ENCODE measurements at places on chromosomes 1 and 21.

DNA sequence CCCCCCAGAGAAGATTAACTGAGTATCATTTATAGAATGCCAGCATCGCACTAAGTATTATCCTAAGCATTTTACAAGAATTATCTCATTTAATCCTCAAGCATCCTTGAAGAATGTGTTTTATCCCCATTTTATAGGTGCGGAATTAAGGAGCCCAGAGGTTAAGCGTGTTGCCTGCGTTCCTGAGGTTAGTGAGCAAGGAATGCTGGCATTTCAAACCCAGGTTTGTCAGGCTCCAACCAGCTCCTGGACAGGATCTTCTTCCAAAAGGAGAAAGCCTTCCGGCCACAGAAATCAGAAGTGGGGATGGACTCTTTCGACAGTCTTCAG is 82.3 kb downstream of the SSBP3 start:
- no peak for DNase-seq

GRCh38 chr1:6673816-6674398 is 27.7 kb downstream of the DNAJC11 start:
- no peak for DNase-seq

GRCh38 chr1:44012941-44013609 is 18.2 kb downstream of the SLC6A9 start:
- no peak for DNase-seq

- no peak for DNase-seq
Measured at GRCh38 chr1:233289676-233290075, 5.8 kb downstream of the PCNX2 start.

GRCh38 chr1:206466840-206467649 is 3.2 kb upstream of the IKBKE start:
- DNase-seq = no peak

DNA sequence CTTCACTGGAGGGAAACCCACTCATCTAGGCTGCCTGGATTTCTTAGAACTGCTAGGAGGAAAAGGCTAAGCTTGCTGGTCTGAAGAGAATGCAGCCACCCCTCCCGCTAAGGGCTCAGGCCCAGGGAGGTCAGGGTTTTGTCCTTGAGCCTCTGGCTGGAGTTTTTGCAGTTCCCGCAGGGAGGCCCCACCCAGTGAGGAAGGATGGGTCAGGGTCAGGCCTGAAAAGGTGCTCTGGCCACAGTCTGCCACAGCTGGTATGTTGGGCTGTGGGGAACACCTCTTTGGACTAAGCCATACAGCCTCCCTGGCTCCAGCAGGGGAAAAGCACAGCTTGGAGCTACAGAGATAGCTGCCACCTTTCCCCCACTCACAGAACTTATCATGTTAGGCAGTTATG is 71.4 kb upstream of the PAPPA2 start:
- no peak for DNase-seq

DNA sequence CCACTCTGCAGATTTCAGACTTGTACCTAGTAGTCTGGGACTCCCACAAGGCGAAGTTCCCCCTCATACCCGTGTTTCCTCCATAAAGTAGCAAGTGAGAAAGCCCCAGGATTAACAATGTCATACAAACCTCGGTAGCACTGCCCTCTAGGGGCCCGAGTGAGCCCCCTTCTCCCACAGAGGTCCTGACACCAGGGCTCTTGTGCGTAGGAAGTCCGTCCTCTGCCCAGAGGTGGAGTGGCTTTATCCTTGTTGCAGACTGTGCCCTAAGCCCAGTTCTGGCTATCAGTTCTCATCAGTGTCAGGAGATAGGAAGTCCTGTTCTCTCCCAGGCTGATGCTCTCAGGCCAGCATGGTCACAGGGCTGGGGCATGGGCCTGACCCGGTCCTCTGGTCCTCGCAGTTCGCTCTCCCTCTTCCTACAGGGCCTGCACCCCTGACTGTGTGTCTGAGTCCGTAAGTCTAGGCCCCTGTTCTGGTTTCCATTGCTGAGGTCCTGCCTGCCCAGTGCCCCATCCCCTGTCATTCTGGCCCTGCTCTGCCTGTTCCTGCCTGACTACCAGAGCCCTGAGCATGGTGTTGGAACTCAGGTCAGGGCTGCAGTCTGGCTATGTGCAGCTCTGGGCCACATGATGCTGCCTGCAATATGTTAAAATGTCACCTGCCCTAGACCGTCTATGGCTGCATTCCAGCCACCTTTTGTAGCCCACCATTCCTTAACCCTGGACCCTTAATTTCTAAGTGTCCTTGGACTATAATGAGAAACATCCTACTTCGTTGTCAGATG is 285.6 kb downstream of the ASTN1 start:
- no peak for DNase-seq

GRCh38 chr1:16120940-16121410 is 34.9 kb downstream of the EPHA2 start:
- DNase-seq = no peak

- DNase-seq = no peak
Measured at GRCh38 chr1:201335174-201335870, 42.2 kb downstream of the TNNT2 start.

DNA sequence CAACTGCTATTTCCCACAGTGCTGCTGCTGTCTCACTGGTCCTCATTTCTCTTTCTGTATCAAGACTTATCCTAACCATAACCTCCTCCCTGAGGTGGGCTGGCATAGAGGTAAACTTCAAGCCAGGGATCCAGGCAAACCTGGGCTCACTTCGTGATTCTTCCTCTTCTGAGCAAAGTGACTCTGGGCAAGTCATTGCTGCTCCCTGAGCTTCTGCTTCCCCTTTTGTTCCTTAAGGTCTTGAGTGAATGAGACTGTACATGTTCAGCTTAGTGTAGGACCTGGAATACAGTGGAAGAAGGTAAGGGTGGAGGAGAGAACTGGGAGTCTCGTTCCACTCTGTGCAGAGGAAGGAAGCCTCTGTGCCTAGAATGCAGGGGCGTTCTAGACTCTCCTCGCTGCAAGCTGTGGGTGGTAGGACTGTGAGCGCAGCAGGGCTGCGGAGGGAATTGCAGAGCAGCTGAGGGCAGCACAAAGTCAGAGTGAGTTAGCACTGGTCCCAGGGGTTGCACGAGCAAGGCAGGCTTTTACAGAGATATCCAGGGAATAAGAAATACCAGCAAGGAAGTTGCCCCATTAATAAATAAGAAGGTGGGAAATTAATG is 11.4 kb upstream of the ERI3 start:
- no peak for DNase-seq

DNA sequence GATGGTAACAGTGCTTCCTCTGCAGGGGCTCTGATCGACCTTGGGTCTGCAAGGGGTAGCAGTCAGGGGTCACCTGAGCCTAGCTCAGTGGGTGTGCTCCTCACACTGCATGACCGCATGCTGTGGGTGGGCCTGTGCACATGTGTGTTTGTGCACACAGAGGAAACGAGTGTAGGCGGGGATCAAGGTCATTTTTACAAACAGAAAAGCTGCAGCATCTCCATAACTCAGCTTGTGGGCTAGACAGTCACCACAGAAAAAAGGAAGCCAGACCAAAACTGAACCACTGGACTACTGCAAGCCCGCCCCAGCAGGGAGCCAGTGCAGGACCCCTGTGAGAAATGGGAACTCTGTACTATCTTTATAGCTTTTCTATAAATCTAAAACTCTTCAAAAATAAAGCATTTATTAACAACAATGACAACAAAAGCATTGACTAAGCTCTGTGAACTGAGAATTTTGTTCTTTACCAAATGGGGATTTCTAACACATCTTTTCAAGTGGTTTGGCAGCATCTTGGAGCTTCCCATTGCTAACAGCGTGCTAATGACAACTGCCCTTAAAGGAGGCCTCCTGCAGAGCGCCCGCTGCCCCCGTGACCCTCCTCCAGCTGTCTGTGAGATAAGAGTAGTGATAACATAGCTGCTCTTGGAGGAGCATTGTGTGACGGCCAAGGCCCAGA is 19.9 kb upstream of the NEK2 start:
- no peak for DNase-seq

- DNase-seq = no peak
Measured at GRCh38 chr1:219269171-219269570, 95.5 kb downstream of the LYPLAL1 start.

GRCh38 chr1:175861626-175862367 is 118.4 kb upstream of the TNR start:
- no peak for DNase-seq

DNA sequence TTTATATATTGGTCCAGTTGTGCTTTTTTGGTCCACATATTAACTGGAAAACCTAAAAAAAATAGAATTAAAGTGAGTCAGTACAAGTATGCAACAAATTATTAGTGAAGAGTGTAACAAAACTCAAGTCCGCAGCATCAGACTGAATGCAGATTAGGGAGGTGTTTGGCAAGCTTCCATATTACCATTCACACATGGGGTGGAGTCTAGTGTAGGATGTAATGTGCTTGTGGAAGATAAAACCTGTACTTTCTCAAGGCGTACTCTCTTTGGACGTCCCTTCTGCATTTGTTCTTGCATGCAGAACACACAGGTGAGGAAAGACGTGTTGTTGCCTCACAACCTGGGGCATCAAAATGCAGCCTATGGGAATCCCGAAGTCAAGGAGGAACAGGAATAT is 668.7 kb downstream of the MRPL39 start:
- DNase-seq = no peak

DNA sequence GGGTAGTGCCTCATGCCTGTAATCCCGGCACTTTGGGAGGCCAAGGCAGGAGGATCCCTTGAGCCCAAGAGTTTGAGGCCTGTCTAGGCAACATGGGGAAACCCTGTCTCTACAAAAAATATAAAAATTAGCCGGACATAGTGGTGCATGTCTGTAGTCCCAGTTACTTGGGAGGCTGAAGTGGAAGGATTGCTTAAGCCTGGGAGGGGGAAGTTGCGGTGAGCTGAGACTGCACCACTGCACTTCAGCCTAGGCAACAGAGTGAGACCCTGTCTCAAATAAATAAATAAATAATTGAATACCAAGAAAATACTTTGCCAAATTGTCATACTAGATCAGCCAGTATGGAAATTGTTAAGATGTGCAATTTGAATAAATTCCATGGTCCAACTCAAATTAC is 5.9 kb upstream of the RBBP5 start:
- DNase-seq = no peak

GRCh38 chr1:202237052-202237451 is 43.5 kb downstream of the LGR6 start:
- no peak for DNase-seq

DNA sequence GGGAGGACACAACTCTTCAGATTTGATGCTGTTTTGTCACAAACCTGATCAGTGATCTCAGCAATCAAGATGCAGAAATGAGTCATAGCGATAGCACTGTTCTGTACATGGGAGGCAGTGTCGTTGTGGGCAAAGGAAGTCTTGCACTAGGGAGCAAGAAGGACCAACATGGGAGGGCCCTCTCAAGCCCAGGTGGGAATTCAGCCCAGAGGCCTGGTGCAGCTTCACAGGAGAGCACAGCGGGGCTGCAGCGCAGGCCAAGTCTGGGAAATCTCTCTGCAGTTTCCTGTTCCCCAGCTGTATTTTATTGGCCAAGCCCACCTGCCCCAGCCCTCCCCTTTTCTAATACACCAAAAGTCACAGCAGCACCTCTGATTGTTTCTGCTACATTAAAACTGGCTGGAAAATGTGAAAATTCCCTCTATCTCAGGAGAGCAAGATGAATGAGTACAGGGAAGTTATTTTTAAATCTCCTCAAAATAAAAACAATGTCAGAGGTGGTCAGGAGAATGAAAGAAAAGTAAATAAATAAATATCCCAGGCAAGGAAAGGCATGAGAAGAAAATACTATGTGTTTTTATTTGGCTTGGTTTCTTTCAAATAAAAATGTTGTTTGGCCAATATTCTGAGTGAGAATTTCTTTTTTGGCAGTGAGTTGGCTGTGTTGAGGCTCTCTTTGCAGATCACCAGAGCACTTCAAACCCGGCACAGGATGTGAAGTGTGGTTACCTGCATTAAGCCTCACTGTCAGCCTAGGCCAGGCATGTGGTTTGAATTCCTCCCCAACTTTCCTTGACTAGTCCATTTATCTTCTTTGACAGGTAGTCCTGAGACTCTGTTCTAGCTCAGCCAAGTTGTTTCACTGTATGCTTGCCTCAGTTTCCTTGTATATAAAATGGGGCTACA is 422.1 kb downstream of the PLPP3 start:
- DNase-seq = no peak

DNA sequence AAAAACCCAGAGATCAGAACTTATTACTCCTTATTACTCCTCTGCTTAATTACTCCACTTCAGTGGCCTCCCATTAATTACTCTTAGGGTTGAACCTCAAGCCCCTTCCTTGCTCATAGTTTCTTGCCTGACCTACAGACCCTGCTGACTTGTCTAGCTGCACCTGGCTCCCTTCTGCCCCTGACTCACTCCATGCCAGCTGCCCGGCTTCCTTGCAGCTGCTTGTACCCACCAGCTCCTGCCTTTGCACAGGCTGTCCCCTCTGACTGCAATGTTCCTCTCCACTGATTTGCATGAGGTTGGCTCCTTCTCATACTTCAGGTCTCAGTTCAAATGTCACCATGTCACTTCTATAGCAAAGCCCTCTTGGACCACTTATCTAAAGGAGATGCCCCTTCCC is 1.9 kb upstream of the PTPRU start:
- DNase-seq = no peak

GRCh38 chr1:59359325-59359724 is 62.4 kb downstream of the FGGY start:
- no peak for DNase-seq

DNA sequence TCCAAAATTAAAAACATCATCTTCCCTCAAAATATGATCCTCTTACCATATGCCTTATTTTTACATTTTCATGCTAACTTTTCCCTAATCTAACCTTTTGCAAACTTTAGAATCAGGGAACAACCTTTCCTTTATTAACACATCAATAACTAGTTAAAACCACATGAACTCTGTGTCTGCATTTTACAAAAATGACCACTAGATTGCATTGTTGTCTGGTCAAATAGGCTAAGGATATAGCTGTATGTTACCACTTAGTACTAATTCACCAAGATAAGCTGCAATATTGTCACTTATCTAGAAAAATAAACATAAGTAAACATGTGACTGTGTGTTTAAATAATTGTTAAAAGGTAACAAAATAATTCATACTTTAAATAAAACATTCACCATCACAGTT is 82.3 kb downstream of the DENND1B start:
- DNase-seq = no peak

DNA sequence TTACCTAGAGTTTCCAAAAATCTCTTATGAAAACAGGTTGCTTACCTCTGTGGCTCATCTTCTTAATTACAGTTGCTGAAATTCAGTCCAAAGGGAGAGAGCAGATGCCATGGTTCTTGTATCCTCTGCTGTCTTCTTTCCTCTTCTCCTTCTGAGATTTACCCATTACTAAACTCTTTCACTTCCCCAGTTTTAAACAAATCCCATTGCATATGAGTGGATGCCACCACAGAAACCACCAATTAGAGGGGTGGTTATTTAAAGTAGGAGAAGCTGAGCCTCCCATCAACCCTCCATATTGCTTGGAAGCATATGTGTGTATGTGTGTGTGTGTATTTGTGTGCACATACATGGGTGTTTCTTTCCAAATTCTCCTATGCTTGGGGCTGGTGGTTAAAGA is 128.5 kb upstream of the KCNK1 start:
- no peak for DNase-seq

DNA sequence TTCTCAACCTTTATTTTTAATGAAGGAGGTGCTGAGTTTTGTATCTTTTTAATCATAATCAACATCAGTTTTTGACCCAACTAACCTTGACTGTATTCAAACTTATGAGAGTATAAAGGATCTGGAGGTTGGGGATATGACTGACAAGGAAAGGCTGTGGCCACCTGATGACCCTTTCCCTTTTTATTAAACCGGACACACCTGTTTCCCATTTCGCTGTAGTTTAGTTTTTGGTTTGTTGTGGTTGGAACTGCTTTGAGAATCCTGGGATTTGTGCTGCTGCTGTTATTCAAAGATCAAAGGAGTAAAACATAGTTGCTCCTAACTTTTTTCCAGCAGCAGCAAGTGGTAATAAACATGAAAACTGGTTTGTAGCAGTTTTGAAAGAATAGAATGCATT is 12.4 kb downstream of the PRPF38A start:
- no peak for DNase-seq

- no peak for DNase-seq
Measured at GRCh38 chr1:244113532-244114320, 62.6 kb downstream of the ZBTB18 start.

Data from vagina (tissue), 2 donors.